Stimulated activated CD8-positive, alpha-beta memory T cell treated with anti-CD3 and anti-CD28 coated beads, Interleukin-15, amount 100 ng/mL, for 48 hours (primary cell): ENCODE measurements at places on chromosomes 7 and 10.

DNA sequence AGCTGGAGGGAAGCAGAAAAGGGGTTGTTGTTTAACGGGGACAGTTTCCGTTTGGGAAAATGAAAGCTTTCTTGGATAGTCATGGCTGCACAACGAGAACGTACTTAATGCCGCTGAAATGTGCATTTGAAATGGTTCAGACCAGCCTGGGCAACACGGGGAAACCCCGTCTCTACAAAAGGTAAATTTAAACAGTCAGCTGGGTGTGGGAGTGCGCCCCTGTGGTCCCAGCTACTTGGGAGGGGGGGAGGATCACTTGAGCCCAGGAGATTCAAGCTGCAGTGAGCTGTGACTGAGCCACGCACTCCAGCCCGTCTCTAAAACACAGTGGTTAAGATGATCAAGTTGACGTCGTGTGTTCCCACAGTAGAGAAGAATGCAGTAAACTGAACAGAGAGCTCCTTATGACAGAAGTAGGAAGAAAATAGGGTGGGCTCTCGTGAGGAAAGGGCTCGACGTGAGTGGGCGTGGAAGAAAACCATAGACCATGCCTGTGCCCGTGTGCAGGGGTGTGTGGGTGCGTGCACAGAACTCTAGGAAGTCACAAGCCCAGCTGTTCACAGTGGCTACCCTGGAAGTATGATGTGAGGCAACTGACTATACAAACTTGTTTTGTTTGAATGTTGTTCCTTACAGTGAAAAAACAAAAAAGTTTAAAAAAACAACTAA is 4.1 kb upstream of the FUOM start:
- DNase-seq: no peak

DNA sequence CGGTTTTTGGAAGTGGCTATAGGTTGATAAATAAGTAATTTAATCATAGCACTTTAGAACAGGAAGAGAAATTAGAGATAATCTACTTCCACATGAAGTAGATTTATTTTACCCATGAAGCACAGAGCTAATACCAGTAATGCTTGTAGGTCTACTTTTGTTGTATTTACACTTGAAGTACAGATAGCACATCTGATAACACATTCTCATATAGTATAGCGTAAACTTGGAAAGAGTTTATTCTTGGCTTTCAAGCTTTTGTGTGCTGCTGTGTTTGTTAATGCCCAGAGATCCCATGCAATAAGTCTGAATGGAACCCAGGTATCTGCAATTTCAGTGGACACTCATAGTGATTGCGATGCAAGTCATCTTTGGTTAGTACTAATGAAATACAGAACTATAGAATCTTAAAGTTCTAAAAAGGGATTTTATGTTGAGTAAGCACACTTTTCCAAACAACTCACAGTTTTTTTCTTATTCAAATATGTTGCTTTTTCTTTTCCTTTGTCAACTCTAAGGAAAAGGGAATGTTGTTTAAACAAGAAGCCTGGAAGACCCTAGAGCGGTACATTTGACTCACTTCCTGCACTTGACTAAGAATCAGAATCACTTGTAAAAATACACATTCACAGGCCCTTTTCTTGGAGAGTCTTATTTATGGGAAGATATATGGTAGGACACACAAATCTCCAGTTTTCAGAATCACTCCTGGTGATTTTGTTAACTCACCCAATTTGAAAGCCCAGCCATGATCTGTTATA is 105.8 kb downstream of the GNAI1 start:
- no peak for DNase-seq

- no peak for DNase-seq
Measured at GRCh38 chr7:44430054-44430453, 60.4 kb downstream of the NUDCD3 start.

DNA sequence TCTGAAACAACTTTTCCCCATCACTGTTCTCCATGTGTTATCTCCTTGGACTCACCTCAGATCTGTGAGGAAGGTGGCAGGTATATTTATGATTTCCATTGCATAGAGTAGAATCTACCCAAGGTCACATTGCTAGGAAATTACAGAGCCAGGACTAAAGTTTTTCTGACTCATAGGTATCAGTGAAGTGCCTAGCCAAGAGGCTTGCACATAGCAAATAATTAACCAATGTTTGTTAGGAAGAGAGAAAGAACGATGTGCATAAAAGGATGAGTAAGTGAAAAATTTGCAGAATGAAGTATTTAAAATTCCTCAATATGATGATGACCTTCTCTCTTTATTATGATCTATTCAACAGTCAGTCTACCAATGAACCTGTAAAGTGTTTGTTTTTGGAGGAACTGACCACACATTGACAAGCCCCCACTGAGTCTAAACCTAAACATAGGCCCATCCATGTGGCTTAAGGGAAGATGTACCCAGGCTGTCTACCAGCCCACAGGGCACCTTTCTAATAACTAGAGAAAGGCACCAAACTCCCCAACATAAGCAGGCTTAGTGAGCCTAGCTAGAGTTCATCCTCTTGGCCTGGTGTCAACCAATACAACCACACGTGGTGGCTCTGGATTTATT is 252.9 kb upstream of the ZMIZ1 start:
- DNase-seq: no peak

GRCh38 chr10:26950934-26951333 is 90.2 kb upstream of the ABI1 start:
- DNase-seq: no peak

DNA sequence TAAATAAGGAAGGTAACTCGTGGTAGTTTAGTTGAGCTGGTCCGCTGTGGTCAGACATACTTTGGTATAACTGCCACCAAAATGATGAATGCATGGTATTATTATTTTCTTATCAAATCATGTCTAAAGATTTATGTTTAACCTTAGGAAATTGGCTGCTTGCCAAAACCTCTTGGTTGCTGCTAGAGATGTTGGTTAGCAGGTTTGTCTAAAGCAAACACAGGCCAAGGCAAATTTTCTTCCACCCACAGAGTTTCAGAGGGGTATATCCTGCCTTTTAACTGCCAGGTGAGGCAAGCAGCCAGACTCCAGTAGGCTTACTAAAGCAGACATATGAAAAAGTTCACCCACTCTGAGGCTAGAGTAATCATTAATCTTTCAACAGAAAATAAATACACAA is 101.4 kb downstream of the SEMA3E start:
- DNase-seq: no peak
